ENCODE measurements at places on chromosomes 6 and 20. TPM values are rescaled to one million over a fixed set of nuclear protein-coding genes. Genes with fewer than 3 reads are reported as not detected.
A peak's percentile ranks its signal among the peaks of the same experiment; 100 is the strongest.

DNA sequence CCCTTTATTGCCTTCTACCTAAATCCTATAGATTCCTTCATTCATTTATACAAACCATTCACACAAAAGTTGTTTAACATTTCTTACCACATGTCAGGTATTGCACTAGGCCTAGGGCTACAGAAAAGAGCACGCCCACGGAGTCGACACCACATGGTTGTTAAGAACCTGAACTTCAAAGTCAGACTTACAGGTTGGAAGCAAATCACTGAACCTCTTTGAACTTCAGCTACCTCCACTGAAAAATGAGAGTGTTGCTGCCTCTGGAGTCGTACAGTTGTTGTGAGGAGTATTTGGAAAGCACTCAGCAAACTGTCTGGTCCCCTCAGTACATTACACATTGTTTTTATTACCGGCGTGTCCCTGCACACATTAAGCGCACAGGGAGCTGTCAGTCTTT lies 3.3 kb upstream of the SLPI start:
- DNase-seq: no peak

- no peak for DNase-seq
Observed at GRCh38 chr6:14275493-14275851, 157.9 kb downstream of the CD83 start.

- peak; percentile 35 for DNase-seq
Observed at GRCh38 chr20:47677635-47678453, 107.4 kb downstream of the SULF2 start.

DNA sequence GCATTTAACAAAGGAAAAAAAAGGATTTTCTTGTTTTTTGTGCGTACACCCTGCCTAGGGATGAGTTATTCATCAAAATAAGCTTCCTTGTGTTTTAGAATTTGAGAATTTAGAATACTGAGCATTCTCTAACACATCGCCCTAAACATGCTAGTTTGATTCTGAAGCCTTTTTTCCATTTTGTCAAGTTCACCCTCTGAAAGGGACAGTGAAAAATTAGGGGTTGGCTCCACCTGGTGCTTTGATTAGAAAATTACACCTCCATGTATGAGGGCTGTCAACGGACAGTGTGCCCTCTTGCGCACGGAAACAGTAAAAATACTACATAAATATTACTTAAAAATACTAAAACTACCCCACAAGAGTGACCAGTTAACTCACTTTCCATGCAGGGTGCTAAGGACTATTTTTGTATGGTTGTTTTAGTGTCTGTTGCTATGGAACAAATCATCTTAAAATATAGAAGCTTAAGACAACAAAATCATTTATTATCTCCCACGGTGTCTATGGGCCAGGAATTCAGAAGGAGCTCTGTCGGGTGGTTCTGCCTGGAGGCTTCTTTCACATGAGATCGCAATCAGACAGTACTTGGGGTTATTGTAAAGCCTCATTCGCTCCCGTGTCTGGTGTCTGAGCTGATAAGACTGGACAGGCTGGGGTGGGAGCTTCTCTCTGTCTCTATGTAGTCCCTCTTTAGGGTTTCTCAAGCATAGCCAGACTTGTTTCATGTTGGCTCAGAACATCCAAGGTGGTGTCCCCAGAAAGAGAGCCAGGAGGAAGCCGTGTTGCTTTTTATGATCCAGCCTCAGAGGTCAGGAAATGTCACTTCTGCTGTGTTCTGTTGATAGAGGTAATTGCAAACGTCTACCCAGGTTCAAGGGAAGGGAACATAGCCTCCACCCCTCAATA lies 41.1 kb upstream of the TMEM170B start:
- peak; percentile 44 for DNase-seq

- no peak for DNase-seq
Observed at GRCh38 chr6:87514831-87515230, 42.1 kb downstream of the SLC35A1 start.

DNA sequence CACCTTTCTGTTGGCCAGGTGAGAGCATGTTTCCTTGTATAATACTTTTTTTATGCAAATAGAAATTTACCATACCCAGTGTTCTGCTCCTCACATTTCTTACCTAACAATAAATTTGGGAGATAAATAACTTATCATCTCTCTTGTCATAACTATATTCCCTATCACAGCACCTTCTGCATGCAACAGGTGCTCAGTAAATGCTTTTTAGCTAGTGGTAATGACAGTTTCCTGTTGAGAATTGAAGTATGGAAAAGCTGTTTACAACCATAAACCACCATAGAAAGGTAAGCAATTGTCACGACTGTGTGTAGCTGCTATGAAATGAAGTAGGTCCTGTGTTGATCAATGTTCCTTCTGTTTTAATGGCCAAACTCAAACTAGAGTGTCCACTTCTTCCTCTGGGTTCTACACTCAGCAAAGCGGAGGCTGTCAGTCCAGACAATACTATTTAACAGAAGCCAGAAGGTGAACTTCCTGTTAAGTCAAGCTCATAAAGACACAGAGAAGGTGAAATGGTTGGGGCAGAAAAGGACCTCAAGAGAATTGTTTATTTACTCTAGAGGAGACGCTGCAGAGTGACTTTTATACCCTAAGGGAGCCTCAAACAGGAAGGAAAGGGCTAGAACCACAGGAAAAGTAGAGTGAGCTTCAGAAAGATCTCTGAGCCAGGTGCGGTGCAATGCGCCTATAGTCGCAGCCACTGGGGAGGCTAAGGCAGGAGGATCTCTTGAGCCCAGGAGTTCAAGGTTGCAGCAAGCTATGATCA lies 84.0 kb upstream of the SLC22A16 start:
- no peak for DNase-seq

DNA sequence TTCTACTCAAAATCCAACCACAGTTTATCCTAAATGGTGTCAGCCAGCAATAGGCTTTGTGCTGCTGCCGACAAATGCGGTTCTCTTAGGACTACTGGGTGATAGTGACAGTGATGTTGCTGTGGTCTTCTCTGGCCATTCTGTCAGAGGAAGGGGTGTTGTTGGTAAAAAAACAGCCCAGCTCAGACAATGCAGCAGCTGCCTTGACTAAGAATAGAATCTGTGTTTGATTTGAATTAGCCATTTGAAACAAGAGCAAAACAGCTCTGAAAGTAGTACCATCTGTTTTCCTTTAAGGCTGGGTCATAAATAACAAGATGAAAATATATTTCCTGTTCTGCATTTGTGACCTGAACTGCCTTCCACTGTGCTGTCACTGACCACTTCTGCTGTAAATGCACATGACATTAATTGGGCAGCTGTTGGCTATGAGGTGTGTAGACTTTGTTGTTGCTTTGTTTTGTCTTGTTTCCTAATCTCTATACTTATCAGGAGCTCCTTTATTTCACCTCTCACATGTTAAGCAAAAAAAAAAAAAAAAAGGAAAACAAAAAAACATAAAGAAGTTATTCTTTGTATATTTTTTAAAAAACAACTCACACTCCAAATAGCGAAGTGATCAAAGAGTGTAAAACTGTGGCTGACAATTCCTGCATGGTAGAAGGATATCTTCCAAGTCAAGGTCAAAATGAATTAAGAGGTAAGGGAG lies 497.8 kb upstream of the ARID1B start:
- DNase-seq: no peak

DNA sequence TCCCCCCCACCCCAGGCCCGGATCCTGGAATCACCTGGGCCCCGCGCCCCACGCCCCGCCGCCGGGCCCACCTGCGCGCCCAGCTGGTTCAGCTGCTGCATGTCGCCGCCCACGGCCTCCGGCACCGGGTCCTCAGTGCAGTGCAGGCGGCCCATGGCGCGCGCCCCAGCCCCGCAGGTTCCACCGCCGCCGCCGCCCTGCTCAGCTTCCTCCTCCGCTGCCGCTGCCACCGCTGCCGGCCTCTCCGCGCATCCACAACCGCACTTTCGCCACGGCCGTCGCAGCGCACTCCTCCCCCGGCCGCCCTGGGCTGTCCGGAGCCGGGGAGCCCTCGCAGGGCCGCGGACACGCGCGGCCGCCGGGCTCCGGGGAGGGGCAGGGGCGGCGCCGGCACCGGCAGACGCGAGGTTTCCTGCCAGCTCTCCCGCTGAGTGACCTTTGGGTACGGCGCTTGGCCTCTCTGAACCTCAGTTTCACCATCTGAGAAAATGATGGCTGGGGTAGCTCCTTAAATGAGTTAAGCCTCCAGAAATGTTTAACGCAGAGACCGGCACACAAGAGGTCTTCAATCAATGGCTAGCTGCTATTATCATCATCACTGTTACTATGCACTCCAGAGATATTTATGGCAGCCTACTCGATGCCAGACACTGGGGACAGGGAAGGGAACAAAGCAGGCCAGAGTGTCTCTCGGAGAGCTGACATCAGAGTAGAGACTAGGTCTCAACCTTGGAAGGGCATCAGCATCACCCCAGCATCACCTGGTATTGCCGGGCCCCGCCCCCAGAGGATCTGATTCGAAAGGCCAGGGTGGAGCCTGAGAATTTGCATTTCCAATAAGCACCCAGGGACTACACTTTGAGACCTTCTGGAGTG lies at the start of gene COMMD7:
TSS of gene COMMD7 (minus strand) at position 231 of the 876 bp plus-strand sequence. CDS start at position 155, 76 bp downstream.
- DNase-seq: peak; percentile 49

- no peak for DNase-seq
Observed at GRCh38 chr6:72959821-72960220, 265.5 kb downstream of the KHDC1L start.

- no peak for DNase-seq
Observed at GRCh38 chr6:129501740-129502660, 208.0 kb downstream of the ARHGAP18 start.

Gene VPS52
- 29.4 TPM for total RNA-seq

Gene SLC26A8
- total RNA-seq: 0.29 TPM

Gene NMBR
- total RNA-seq: not detected

Gene PRDM1
- 13.1 TPM for total RNA-seq

Gene HSF2
- total RNA-seq: 19.4 TPM

Data from breast epithelium (tissue), 4 donors.